ENCODE measurements at places on chromosomes 12 and 14.

DNA sequence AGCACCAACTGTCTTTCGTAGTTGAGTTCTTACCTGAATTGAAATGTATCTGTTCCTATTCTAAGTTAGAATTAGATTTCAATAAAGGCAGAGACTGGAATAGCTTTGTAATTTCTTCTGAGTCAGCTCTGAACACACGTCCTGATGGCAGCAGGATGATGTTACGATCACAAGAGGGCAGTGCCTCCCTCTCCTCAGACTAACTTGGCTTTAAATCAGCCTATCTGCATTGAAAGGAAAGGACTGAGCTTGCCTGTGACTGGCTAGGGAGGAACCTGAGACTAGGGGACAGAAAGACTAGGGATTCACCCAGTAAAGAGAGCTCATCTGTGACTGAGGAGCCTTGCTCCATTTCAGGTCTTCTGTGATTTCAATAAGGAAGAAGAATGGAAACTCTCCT is 323.7 kb upstream of the OR4E1 start:
- no peak for DNase-seq

- no peak for DNase-seq
Measured at GRCh38 chr12:46901464-46902205, 75.8 kb upstream of the SLC38A4 start.

DNA sequence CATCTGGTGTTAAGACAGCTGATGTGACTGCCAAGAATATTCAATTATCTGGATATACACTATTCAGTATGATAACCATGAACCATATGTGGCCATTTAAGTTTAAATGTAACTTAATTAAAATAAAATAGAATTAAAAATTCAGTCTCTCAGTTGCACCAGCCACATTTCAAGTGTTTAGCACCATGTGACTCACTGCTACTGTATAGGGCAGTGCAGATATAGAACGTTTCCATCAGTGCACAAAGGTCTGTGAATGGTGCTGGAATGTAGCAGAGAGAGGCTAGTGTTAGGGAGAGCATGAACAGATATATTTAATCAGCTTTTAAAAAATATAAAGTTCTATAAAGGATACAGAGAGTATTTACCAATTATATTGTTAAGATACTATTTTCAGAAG is 28.7 kb downstream of the ARID4A start:
- no peak for DNase-seq

DNA sequence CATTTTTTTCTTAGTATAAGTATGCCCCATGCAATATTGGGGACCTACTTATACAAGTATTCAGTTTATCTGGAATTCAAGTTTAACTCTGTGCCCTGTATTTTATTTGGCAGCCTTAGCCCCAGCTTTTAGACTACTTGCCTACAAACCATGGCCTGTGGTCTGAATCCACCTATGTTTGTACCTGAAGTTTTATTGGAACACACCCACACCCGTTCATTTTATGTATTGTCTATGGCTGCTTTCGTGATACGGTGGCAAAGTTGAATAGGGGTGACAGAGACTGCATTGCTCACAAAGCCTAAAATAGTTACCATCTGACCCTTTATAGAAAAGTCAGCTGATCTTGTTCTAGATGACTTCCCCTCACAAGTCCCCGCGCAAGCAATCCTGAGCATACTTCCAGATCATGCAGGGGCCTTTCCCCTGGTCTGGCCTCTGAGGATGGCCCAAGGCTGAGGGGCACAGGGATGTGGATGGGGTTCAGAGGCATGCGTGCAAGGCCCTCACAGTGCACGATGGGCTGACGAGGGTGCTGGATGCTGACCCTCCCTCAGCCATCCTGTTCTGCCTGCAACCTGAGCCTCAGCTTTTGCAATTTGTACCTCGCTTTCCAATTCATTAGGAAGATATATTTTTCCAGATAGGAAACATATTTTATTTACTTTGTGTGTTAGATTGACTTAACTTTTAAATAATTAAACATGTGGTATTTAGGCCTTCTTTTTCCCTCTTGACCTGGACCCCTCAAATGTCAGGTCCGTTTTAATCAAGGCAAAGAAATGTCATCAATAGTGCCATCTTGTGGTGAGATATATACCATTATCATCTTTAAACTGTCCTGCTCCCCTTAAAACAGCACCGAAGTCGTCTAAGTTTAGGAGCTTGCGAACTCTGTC is 527.3 kb upstream of the CCDC196 start:
- peak; percentile 45 for DNase-seq

DNA sequence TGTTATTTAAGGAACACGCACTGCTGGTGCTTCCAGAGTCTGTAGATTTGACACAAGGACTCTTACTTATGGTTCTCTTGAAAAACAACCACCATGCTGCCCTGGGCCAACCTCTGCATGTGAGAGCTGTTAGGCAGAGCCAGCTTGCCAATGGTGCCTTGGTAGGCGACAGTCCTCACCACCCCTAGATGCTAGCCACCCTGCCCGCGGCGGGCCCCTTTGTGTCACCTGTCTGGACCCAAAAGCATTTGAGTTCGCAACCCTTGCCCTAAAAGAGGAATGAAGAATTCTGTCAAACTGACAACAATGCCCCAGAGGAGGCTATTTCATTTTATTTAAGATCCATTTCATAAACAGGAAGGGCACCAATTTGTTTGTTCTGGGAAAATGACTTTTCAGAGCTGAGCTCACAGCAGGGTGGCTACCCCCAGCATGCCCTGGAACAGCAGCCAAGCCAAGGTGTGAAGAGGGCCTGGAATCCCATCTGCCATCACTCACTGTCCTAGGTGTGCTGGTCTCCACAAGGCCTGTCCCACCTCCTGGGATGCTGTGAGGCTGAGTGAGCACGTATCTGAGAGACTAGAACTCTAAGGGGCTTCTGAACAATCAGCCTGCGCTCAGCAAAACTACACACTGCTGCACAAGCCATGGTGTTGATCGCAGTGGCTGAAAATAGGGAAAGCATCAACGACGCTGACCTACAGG is 63.8 kb upstream of the FZD10 start:
- no peak for DNase-seq

DNA sequence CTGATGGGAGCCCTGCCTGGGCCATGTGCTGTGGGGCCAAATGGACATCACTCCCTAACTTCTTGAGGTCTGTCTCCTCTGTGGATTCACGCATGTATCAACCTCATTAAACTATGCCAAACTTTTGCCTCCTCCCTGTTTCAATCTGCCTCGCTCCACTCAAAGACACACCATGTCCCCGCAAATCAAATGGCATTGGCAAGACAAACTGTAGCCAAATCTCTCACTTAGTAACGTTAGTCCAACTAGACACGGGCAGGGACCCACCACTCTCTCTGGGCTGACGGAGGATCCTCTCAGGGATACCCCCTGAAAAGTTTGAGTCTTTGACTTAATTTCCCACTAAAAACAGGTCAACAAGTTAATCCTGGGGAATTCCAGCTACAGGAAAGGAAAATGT is 8.0 kb downstream of the ZBTB39 start:
- DNase-seq: no peak

DNA sequence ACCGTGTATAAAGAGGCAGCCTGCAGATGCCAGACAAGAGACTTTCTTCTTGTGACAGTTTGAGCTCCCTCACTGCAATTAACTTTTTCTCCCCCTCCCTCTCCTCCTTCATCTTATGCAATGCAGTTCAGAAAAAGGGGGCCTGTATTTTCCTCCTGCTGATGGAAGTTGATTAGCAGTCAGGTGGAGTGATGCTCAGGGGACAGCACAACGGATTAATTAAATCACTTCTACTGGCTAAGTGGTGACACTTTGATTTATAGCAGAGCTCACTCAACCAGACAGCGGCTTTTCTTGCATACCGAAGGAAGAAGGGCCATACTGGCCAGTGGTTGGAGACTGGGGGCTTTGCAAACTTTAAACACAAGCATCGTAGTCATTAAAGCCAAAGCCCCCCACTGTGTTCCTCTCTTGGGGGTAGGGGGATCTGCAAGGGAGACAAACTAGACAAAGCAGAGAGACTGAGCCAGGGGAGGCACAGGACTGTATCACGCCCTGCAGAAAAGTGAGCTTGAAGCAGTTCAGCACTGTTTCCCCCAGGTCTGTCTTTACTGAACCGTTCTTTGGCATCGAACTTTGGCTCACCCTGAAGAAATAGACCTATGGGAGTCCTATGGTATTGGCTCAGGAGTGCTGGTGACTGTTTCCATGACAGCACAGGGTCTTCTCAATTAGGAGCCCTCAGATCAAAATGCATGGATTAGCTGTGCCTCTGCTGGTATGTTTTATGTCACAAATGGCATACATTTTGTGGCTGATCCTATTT is 47.7 kb downstream of the SPRING1 start:
- no peak for DNase-seq

GRCh38 chr12:127363392-127363791 is 903.6 kb upstream of the TMEM132C start:
- no peak for DNase-seq

DNA sequence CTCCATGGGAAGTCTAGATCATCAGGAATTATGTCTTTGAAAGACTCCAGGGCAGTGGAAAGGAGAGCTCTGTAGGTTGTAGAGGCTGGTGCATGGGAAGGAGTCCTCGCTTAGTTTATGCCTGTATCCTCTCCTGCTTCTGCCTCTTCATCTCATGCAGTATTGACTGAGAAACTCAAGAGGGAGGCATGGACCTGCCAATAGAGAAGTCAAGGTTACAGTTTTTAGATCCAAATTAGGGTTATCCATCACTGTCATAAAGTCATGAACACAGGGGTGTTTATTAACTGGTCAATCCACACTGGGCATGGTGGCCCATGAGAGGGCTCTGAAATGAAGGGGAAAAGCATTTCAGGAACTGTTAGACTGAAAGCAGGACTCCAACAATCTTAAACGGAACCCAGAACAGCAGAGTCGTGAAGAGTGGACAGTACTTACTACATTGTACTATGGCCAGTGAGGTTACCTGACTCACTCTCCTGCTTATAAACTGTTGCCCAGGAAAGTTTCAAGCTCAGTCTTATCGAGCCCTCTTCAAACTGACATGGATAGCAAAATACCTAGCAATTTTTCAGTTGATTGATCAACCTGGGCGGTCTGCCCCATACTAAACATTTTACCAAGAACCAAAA is 30.1 kb upstream of the DHRS7 start:
- DNase-seq: no peak

DNA sequence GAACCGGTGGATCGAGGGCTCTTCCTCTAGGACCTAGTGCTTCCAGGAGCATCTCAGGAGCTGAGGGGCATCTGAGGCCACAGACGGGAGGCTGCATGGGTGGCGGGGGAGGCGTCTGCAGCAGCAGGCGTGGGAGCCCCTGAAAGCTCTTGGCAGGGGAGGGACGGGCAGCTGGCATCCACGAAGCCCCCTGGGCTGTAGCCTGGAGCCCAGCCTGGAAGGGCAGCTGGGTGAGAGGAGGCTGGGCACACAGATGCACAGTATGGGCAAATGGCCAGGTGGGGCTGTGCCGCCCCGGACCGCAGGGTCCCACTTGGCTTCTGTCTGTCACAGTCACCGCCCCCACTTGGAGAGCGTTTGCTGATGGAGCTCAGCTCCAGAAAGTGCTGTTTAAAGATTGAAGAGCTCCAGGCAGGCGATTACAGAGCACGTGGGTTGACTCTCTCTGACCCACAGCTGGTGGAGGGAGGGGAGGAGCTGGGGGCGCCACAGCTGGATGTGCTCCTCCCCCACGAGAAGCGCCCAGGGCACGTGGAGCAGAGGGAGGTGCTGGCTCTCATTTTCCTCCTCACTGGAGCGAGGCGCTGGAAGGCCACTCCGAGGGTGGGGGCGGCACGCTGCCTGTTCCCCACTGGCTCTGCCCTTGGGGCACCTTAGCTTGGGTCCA is 155.0 kb upstream of the C14orf180 start:
- no peak for DNase-seq

GRCh38 chr14:53606203-53606602 is 350.4 kb downstream of the BMP4 start:
- no peak for DNase-seq

DNA sequence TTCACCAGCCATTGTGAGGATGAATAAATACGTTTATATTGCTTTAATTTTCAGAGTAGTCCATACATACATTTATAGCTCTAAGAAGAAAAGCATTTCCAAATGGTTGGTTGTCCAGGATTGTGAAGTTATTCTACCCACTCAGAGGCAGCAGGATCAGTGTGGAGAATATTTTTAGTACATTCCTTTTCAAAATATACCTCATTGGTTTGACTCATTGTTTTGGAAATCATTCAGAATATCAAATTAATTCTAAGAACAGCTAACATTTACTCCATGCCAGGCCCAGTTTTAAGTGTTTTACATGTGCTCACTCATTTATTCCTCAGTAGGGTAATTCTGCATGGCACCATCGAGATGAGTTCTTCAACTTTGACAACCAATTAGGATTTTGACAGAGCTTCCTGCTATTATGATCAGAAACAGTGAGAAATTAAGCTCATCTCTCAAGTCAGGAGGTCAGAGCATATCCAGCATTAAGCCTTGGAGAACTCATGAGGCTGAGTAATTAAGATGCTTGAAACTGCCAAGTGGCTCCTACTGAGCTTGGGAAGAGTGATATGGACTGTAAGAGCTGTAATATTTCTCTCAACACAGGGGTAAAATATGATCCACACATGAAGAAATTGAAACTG is 153.3 kb upstream of the CLEC14A start:
- DNase-seq: peak; percentile 39

- DNase-seq: peak; percentile 76
Measured at GRCh38 chr14:69716478-69717187, 50.3 kb upstream of the SRSF5 start.

GRCh38 chr12:126974779-126975178 is 1292.2 kb upstream of the TMEM132C start:
- no peak for DNase-seq

- no peak for DNase-seq
Measured at GRCh38 chr12:66947119-66947518, 268.2 kb upstream of the GRIP1 start.

DNA sequence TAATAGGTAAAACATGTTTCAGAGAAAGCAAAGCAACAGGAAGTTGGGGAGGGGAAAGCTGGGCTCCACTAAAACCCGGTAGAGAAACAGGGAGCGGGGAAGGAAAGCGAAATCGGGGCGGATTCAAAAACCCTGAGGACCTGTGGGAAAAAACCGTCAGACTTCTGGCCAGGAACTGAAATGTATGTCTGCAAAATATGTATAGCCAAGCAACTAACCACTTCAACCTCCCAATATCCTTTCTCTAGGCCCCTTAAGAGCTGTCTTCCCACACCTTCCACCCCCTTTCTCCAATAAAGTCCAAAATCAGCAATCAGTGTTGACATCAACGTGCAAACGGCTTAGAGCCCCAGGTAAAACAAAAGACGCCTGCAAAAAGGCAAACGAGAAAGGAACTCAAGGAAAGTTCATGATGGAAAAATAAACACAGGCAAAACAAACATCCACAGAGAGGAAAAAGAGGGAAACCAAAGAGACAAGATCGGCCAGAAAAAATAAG is 32.8 kb downstream of the SIX1 start:
- DNase-seq: no peak

DNA sequence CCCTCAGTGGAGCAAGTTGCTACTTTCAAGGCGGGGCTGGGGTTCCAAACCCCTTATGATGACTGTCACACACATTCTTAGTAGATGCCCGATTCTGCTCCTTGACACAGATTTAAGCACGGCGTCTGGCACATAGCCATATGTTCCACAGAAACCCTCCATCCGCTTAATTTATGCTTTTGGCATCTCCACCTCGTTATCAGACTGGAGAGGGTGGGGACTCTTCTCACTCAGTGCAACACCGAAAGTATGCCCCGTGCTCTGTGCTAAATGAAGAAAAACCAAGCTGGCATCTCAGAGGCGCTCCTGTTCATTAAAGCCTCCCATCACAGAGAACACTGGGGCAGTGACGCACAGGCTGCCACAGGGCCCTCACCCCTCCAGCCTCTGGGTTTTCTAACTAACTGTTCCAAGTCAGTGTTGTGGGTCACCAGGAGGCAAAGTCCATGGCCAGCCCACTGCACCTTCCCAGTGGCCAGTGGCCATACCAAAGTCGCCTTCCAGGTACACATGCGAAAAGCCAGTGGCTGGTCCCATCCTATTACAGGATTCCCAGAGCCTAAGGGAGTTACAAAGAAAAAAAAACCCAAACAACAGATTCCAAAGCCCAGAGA is 27.3 kb downstream of the CCDC88C start:
- DNase-seq: no peak

All from foreskin fibroblast (primary cell).